PC-9 (cell line): ENCODE measurements at places on chromosomes 2 and 18. TPM values are rescaled to one million over a fixed set of nuclear protein-coding genes. Genes with fewer than 3 reads are reported as not detected.

DNA sequence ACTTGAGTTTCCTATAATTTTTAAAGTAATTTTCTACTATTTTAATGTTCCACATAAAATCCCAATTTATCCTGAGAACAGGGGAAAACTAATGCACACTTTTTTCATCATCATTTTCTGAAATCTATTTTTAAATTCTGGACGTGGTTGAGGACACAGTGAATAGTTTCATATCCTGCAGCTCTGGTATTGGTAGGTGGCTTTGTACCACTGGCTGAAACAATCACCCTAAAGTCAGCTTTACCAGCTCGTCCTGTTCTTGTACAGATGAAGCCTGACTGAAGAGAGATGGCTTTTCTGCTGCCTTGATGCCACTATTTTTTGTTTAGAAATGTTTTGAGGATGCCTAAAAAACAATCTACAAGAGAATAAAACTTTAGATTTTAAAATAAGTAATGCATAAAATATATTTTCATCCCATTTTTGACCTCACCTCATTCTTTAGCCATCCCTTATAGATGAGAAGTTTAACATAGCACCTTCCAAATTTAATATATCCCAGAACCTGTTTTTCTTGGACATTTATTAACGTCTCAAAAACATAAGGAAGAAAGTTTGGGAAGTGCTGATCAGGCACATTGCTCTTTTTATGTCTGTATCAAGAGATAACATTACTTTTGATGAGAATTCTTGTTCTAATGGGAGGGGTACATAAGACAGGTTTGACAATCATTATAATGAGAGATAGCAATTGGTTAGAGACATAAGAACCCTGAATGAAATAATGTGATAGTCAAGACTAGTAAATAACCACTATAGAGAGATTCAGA, 80.9 kb downstream of the GALNT1 start:
- DNase-seq: no peak
- H3K27ac ChIP-seq: no peak overlapping the region
- no peaks in the 10 kb centered on the region for H3K4me1 ChIP-seq
- H3K36me3 ChIP-seq: peaks cover 6% of the 10 kb centered on the region
- H3K27me3 ChIP-seq: no peaks in the 10 kb centered on the region

- H3K27ac ChIP-seq: no peak overlapping the region
- H3K36me3 ChIP-seq: no peaks in the 10 kb centered on the region
- no peak overlapping the region for H3K4me3 ChIP-seq
- H3K4me1 ChIP-seq: no peaks in the 10 kb centered on the region
Observed at GRCh38 chr2:43605851-43606250, 10.0 kb upstream of the THADA start.

DNA sequence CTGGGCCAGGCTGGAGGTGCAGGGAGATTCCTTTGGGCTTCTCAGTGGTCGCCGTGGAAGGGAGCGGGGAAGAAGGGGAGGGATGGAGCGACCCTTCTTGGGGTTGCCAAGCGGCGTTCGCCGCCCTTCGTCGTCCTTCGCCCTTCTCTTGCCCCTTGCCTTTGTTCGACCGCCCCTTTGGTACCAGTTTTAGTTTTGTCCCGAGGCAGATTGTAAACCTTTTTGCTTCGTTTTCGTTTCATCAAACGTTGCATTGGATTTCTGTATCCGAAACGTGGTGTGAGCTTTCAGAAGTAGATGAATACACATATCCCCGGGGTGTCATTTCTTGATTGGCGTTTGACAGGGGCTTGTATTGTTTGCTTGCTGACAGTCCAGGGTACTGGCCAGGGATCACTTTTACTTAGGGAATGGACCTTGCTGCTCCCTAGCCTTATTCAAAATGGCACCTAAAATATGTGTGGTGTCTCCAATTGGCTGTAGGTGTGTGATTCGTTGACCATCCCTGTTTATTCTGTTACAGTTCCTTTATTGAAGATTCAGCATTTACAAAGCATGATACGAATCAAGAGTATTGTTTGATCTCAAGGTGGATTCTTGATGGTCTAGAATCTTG, 788 bp downstream of the USP14 start:
- H3K4me1 ChIP-seq: peaks cover 17% of the 10 kb centered on the region
- peak overlapping the region; percentile 99 for H3K4me3 ChIP-seq
- DNase-seq: no peak
- H3K27ac ChIP-seq: peak overlapping the region; percentile 76

DNA sequence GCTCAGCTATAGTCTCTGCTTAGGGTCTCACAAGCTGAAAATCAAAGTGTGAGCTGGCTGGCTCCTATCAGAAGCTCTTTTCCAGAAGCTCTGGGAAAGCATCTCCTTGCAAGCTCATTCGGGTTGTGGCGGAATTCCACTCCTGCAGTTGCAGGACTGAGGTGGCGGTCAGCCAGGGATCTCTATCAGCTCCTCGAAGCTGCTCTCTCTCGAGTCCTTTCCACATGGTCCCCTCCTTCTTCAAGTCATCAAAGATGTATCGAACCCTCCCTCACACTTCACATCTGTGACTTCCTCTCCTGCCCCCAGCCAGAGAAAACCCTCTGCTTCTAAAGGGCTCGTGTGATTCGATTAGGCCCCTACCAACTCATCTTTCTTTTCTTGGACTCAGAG, 141.7 kb downstream of the ZFP36L2 start:
- peaks cover 70% of the 10 kb centered on the region for H3K4me1 ChIP-seq
- H3K36me3 ChIP-seq: no peaks in the 10 kb centered on the region
- no peak overlapping the region for H3K27ac ChIP-seq
- H3K4me3 ChIP-seq: no peak overlapping the region
- DNase-seq: no peak

GRCh38 chr18:73093687-73094250, 226.0 kb upstream of the NETO1 start:
- no peak overlapping the region for H3K4me3 ChIP-seq
- no peaks in the 10 kb centered on the region for H3K27me3 ChIP-seq
- DNase-seq: no peak
- no peak overlapping the region for H3K27ac ChIP-seq
- H3K4me1 ChIP-seq: no peaks in the 10 kb centered on the region

GRCh38 chr18:48840491-48840877, 110.3 kb downstream of the SMAD7 start:
- H3K4me1 ChIP-seq: peaks cover 60% of the 10 kb centered on the region
- no peaks in the 10 kb centered on the region for H3K36me3 ChIP-seq

- H3K36me3 ChIP-seq: no peaks in the 10 kb centered on the region
- no peak overlapping the region for H3K27ac ChIP-seq
- H3K27me3 ChIP-seq: no peaks in the 10 kb centered on the region
- H3K4me1 ChIP-seq: no peaks in the 10 kb centered on the region
- no peak overlapping the region for H3K4me3 ChIP-seq
Observed at GRCh38 chr18:11505993-11506392, 103.4 kb upstream of the SLC35G4 start.

DNA sequence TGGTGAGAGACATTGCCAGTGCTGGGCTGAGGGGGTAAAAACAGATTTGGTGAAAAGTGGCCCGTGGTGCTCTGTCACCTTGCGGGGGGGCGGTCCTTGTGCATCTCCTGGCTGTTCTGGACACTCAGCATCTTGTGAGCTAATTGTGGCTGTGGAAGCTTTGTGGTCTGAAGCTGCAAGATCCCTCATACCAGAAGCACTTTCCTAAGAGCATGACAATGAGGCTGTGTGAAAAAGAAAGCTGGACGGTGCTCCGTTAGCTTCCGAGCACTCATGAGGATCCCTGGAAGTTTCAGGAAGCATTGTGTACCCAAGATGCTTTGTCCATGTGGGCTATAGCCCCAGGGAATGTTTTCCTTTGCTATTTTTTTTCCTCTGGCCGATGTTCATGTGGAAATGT, 74.5 kb downstream of the CABLES1 start:
- H3K4me3 ChIP-seq: no peak overlapping the region
- no peaks in the 10 kb centered on the region for H3K36me3 ChIP-seq
- H3K27ac ChIP-seq: no peak overlapping the region
- no peak for DNase-seq
- H3K27me3 ChIP-seq: no peaks in the 10 kb centered on the region

GRCh38 chr2:67812682-67813081, 250.1 kb downstream of the C1D start:
- no peaks in the 10 kb centered on the region for H3K36me3 ChIP-seq
- DNase-seq: no peak
- H3K27me3 ChIP-seq: no peaks in the 10 kb centered on the region
- H3K4me1 ChIP-seq: no peaks in the 10 kb centered on the region

- no peak overlapping the region for H3K27ac ChIP-seq
- DNase-seq: no peak
- no peaks in the 10 kb centered on the region for H3K36me3 ChIP-seq
- peaks cover 16% of the 10 kb centered on the region for H3K4me1 ChIP-seq
- H3K27me3 ChIP-seq: no peaks in the 10 kb centered on the region
- H3K4me3 ChIP-seq: peak overlapping the region; percentile 83; the same call in 1 of the 2 replicates
Observed at GRCh38 chr18:26225022-26225693, 1.1 kb upstream of the TAF4B start.

- H3K27me3 ChIP-seq: no peaks in the 10 kb centered on the region
- no peak overlapping the region for H3K27ac ChIP-seq
- H3K36me3 ChIP-seq: no peaks in the 10 kb centered on the region
Observed at GRCh38 chr18:62621546-62621945, 93.8 kb upstream of the PHLPP1 start.

- H3K4me3 ChIP-seq: no peak overlapping the region
- no peak overlapping the region for H3K27ac ChIP-seq
- no peaks in the 10 kb centered on the region for H3K36me3 ChIP-seq
- no peaks in the 10 kb centered on the region for H3K4me1 ChIP-seq
- DNase-seq: no peak
Observed at GRCh38 chr18:57249179-57249578, 102.3 kb downstream of the BOD1L2 start.

DNA sequence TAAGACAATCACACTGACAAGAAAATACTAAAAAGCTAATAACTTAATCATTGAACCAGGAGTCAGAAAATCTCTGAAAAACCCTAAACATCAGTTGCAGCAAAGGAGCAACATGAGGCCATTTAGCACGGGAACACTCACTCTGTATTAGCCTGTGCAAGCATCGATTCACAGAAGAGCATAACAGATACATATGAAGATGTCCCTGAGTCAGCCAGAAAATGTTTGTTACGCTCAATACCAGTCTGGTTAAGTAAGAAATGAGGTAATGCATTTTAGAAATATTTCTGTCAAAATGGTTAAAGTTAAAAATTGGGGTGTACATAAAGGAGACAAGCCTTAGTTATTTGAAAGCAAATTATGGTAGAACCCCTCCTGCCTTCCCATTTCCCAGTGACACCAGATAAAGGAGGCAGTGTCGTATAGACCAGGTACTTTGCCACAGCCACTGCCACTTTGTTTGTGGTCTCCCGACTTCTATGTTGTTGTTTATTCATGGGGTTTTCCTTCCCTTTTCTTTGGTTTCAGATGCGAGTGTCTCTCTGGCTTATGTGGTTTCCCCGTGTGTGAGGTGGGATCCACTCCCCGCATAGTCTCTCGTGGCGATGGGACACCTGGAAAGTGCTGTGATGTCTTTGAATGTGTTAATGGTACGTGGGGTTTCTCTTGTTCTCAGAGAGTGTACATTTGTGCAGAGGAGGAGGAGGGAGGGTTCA, 108.6 kb downstream of the CRIM1 start:
- DNase-seq: no peak
- peaks cover 26% of the 10 kb centered on the region for H3K36me3 ChIP-seq
- H3K4me1 ChIP-seq: peaks cover 32% of the 10 kb centered on the region
- H3K4me3 ChIP-seq: no peak overlapping the region
- H3K27ac ChIP-seq: no peak overlapping the region

DNA sequence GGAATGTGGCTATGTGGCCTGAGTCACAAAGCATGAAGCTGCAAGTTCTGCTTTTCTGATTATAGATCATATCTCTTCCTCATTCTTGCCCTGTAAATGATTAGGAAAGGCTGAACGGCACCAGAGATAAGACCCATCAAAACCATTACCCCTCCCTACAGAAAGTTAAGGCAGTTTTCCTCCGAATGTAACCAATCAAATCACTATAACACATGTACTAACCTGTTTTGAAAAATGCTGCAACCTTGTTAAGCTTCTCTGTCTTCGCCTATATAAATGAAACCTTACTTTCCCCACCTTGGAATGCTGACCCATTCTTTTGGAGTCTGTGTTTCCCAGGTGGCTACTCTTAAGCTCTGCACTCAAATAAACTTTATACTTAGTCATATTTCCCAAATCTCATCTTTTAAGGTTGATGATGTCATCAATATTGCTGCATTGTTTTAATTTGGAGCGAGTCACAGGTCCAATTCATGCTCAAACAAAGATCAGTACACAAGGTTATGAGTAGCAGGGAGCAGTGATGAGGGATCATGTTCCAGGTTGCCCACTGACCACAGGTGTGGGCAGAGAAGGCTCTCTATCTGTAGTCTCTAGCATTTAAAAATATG, 662.3 kb downstream of the IRS1 start:
- H3K27ac ChIP-seq: peak overlapping the region; percentile 58
- no peaks in the 10 kb centered on the region for H3K36me3 ChIP-seq
- no peak overlapping the region for H3K4me3 ChIP-seq
- H3K4me1 ChIP-seq: peaks cover 23% of the 10 kb centered on the region

DNA sequence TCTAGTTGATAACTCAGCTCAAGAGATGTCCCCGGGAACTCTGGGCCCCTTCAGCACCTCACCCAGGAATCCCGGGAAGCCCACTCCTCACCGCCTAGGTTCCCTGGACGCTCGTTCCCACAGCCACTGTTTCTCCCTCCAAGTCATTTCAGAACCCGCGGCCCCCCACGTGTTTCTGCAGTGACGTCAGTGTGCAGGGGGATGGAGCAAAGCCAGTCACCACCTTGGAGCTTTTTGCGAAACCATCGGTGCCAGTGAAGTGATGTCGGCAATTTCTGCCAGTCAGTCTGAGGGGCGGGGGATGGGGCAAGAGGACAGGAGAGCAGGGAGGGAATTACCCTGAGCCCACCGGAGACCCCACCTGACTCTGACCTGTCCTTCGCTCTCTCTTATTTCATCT, 119.2 kb downstream of the SNTG2 start:
- H3K4me3 ChIP-seq: no peak overlapping the region
- DNase-seq: no peak
- no peaks in the 10 kb centered on the region for H3K4me1 ChIP-seq
- H3K27ac ChIP-seq: no peak overlapping the region
- no peaks in the 10 kb centered on the region for H3K36me3 ChIP-seq
- H3K27me3 ChIP-seq: peaks cover 79% of the 10 kb centered on the region

GRCh38 chr2:227413371-227413770, 25.6 kb upstream of the SCYGR1 start:
- no peaks in the 10 kb centered on the region for H3K27me3 ChIP-seq
- H3K27ac ChIP-seq: no peak overlapping the region
- no peaks in the 10 kb centered on the region for H3K36me3 ChIP-seq

The CYP26B1 gene
- total RNA-seq: 0.55 and 1.3 TPM in 2 replicates

The CERKL gene
- total RNA-seq: 1.5 and 1.6 TPM in 2 replicates

The DOCK10 gene
- 28.9 and 33.6 TPM in 2 replicates for total RNA-seq

The PSMA8 gene
- not detected in 2 replicates for total RNA-seq

The BCL11A gene
- total RNA-seq: not detected in 2 replicates

The SULT1C4 gene
- total RNA-seq: not detected in 2 replicates

The PIEZO2 gene
- total RNA-seq: not detected in 2 replicates

The LINC00305 gene
- not detected in 2 replicates for total RNA-seq

The TLX2 gene
- total RNA-seq: 3.1 and 3.8 TPM in 2 replicates

The NCKAP5 gene
- total RNA-seq: not detected in 2 replicates

The ELOA2 gene
- not detected in 2 replicates for total RNA-seq
